Iris pigment epithelial cell (primary cell): ENCODE measurements at places on chromosomes 5 and 9.

DNA sequence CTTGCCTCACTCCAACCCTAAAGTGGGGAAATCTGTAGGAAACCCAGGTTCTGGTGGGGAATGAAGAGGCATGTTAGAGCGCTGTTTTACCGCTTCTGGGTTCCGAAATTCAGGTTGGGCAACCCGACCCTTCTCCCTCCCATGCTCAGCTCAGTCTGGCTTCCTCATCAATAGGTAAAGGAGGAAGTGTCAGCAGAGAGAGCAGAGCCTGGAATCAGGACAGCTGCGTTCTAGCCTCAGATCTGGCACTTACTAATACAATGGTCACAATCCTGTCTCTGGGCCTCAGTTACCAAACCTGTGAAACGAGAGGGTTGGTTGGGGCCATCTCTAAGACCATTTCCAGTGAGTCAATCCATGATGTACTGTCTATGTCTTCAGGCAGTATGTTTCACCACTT lies 16.2 kb upstream of the TNIP1 start:
- DNase-seq: no peak

DNA sequence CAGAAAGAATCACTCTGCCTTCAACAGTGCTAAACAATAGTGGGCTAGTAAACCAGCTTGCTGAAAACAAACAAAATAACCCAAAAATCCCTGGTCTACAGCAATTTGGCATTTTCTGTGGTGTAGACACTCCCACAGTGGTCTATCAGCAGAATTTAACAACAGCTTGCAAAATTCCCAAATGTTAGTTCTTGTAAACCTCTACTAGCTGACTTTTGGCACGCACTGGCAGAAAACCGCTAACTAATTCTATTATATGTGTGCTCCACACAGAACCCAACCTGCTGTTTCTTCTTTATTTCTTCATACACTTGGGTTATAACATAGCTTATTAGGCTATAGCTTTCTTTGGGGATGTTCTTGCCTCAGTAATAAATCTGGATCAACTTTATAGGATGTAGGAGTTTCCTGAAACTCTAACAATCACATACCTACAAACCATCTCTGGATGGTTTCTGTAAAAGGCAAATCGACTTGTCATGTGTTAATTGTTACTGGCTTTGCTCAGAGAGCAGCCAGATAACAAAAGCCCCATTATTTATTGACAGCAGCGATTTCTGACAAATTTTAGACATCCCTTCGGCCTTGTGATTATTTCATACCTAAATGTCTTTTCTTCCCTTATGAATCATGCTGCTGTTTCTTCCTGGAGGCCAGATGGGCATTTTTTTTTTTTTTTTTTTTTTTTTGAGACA lies 82.7 kb upstream of the NAA35 start:
- no peak for DNase-seq

DNA sequence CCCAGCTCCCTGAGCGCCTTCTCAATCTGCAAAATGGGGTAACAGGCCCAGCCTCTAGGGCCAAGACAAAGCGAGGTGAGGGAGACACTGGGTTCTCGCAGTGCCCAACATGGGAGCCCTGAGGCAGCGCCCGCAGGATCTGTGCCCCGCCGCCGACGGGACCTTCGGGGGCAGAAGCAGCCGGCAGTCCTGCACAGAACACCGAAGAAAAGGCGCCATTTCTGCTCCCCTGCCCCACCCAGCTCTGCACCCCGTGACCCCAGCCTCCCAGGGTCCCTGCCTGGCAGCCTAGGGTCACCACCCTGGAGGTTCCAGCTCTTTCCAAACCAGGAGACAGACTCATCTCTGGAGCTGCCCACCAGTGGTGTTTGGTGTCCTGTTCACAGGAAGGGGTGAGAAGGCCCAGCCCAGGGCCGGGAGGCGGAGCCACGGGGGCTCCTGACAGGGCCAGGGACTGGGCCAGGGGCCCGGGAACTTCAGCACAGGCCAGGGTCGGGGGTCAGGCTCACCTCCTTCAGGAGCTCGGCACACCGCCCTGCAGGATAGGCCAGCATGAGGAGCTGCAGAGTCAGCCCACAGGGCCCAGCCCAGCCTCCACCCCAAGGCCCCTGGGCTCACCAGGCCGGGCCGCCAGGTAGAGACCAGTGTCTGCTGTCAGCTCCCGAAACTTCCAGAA lies 3.3 kb downstream of the LCN8 start:
- DNase-seq: no peak

- DNase-seq: no peak
Observed at GRCh38 chr9:129458663-129459546, 162.0 kb downstream of the C9orf50 start.

DNA sequence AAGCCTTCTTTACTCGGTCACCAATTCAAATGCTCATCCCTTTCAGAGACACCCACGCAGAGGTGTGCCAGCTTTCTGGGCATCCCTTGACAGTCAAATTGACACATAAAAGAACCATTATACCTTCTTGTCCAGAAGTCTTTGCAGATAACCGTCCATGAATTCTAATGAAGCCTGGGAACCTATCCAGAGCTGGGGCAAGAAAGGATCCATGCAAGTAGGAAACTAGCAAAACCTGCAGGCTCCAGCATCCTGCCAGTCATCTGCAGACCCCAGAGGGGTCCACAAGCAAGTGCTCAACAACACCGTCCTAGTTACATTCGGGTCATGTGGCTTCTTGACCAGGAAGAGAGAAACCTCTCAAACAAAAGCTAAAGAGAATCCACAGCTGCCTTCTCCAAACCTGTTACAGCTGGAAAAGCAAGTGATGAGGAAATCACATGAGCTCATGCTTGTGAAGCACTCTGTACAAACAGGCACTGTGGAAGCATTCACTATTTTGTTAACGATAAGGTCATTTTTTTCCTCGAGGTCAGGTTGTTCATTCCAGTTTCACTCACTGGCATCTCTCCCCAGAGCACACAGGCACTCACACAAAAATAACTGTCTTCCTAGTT lies 80.2 kb upstream of the DMRT1 start:
- DNase-seq: no peak

DNA sequence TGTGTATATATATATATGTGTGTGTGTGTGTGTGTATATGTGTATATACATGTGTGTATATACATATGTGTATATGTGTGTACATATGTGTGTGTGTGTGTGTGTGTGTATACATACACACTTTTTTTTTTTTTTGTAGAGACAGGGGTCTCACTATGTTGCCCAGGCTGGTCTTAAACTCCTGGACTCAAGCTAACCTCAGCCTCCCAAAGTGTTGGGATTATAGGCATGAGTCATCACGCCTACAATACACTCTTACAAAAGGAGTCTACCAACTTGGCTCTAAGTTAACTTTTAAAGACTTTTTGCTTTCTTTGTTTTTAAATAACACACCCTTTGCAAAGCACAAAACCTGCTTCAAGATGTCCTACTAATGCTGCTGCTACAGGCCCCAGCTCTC lies 2.1 kb downstream of the C9orf78 start:
- DNase-seq: no peak

DNA sequence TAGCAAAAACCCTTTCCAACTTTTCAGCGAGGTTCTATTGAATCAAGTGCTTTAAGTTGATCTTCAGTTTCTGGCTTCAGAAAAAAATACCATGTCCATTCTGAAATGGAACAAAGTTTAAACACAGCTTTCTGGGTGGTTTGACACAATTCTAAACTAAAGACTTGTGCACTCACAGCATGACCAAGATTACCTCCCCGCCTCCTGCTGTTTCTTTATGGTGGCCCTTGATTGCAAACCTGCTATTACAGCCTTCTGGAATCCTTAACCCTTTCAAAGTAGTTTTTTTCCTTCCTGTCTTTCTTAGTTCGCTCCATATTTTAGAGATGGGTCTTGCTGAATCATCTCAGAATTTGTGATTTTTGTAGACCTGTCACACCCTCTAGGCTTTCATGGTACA lies 135.9 kb upstream of the FBN2 start:
- DNase-seq: no peak

DNA sequence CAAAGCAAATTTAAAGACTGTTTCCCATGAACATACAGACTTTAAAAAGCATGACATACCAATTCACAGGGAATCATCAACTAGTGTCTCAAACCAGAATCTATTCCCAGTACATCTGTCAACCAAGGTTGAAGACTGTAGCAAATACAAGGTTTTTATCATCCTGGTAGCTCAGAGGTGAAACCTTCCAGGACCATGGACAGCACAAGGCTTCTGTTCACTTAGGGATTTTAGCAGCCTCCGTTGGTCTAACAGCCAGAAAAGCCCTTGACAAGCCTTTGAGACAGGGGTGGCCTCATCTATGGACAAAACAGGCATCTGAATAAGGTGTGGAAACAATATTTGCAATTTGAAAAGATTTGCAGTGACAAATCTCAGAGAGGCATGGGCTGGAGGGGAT lies 119.0 kb downstream of the TRIM32 start:
- DNase-seq: peak; percentile 28

GRCh38 chr5:35454011-35454525 lies 163.6 kb upstream of the SPEF2 start:
- DNase-seq: no peak

DNA sequence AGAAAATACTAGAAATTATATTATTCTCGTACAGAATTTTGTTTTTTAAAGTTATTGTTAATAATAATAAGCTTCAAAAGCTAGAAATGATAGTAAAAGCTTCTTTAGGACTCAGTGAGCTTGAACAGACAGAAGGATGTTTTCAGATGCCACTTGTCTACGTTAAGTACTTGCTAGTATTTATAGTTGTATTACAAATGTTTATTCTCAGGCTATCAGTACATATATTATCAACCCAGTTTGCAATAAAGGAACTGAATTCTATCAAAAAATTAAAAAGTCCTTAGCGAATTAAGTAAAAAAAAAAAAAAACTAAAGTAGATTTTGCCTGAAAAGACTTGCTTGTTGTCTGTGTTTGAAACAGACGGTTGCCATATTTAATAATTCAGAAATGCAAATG lies 23.9 kb downstream of the HCN1 start:
- DNase-seq: no peak

GRCh38 chr5:9892696-9893095 lies 262.5 kb upstream of the TAS2R1 start:
- DNase-seq: no peak

DNA sequence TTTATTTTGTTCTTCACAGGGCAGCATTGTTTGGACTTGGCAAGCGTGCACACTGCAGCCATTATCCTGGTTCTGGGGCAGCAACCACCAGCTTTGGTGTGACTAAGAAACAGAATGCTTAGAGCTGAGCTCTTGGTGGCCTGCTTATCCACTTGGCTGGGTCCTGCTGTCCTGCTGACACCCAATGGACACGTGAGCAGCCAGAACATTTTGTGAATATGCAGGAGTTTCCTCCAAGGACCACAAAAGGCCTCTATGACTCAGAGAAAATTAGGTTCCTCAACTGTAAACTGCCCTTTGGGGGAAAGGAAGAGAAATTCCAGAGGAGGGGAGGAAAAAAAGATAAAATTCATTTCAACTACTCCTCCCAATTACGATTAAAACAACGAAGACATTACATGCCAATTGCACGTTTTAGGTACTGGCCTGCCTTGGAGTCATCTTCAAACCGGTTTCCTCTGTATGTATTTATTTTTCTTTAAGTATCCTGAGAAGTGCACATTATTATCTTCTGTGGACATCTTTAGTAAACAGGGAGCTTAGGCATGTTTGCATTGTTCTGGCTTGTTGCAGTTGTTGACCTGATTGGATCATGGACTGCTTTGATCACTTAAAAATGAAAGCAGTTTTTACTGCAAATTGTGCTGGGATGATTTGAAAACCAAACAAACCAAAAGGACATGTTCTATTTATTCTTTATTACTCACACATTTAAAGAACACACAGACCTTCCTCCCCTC lies 82.3 kb upstream of the TLE4 start:
- DNase-seq: peak; percentile 71
